ENCODE measurements at places on chromosomes 3 and 15.

- no peak for DNase-seq
Observed at GRCh38 chr3:88824666-88825564, 282.5 kb upstream of the EPHA3 start.

GRCh38 chr15:60766391-60767128, 287.6 kb upstream of the ICE2 start:
- no peak for DNase-seq

DNA sequence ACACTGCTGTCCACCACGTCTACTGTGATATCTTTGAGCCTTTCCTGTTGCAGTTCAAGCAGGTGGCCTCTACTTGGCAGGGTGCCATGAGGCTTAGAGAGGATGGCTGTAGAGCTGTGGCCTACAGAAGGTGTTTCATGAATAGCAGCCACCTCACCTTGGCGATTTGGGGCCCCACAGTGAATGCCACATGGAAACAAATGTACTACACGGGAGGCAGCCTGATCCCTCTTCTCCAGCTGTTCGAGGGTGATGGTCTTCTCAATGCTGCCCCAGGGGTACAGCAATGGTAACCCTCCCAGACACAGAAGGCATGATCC, 70.7 kb downstream of the FAM43A start:
- DNase-seq = no peak

GRCh38 chr15:89809093-89809786, 5.4 kb downstream of the ANPEP start:
- DNase-seq = no peak

DNA sequence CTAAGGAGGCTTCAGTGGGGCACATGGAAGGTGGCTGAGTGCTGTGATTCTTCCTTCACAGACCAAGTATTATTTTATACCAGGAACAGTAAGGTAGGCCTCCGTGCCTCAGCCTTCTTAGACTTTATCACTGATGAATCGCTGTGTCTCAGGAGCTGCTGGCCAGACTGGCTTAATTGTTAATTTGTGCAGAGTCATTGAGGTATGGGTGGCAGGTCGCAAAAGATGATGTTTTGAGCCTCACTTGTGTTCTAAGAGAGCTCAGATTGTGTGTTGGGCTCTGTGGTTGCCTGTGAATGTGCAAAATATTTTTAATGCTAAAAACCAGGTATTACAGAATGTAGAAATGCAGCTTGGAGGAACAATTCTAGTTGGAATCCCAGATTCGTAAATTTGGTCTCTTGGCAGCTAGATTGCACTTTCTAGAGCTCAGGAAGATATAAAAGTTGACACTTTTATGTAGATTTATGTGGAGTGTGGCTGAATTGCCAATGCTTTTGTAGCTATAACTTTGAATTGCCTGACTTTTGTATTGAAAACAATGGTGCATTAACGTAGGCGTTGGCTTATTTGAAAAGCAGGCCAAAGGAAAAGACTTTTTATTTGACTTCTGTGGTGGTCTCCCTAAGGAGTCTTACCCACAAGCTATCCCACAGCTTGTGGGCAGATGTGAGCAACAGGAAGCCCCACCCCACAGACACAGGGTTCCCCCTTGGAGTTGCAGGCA, 53.4 kb downstream of the LARS2 start:
- DNase-seq = no peak

- DNase-seq = no peak
Observed at GRCh38 chr15:82715003-82715402, 5.3 kb upstream of the AP3B2 start.

DNA sequence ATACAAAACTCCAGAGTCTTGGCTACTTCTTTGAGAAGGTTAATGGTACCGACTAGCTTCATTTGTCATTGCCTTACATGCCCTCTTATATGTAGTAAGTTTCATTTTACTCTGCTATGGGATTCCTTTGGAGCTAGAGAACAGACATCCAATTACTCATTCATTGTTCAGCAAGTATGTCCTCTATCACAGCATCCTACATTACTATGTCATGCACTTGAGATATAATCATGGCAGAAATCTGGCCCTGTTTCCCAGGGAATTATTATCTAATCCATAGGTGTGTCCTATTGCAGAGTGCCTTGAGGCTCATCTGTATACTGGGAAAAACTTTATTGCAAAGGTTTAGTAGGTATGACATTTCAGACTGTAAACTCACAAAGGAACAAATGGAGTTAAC, 333.1 kb upstream of the NECTIN3 start:
- no peak for DNase-seq

DNA sequence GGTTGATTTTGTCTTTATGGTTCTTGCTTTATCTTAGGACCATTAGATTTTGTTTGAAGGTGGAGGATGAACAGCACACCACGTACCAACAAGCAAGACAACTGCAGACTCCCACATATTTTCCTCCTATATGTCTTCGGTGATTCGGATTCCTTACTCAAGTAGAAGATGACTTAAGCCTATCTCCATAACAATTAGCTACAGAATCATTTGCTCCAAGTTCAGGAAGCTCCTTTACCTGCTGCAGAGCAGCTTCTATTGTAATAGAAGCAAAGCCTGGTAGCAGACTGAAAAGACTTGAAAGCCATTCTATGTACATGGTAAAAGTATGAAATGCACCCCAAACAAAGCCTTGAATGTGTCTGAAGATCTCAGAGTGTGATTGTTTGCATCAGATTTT, 229.0 kb downstream of the SOX2 start:
- no peak for DNase-seq

DNA sequence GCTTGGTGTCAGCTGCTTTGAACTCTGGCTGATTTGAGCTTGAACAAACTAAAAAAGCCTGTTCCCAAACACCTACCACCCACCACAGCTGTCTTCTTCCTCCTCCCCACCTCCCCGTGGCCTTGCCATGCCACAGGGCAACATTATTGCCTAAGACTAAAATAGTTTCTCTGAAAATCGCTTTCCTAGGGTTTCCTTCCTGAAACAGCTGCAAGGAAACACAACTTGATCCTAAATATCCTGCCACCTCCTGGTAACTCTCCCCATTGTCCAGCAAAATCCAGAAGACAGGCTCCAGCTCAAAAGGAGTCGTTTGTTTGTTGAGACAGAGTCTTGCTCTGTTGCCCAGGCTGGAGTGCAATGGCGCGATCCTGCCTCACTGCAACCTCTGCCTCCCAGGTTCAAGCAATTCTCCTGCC, 193.9 kb upstream of the TPM1 start:
- no peak for DNase-seq

DNA sequence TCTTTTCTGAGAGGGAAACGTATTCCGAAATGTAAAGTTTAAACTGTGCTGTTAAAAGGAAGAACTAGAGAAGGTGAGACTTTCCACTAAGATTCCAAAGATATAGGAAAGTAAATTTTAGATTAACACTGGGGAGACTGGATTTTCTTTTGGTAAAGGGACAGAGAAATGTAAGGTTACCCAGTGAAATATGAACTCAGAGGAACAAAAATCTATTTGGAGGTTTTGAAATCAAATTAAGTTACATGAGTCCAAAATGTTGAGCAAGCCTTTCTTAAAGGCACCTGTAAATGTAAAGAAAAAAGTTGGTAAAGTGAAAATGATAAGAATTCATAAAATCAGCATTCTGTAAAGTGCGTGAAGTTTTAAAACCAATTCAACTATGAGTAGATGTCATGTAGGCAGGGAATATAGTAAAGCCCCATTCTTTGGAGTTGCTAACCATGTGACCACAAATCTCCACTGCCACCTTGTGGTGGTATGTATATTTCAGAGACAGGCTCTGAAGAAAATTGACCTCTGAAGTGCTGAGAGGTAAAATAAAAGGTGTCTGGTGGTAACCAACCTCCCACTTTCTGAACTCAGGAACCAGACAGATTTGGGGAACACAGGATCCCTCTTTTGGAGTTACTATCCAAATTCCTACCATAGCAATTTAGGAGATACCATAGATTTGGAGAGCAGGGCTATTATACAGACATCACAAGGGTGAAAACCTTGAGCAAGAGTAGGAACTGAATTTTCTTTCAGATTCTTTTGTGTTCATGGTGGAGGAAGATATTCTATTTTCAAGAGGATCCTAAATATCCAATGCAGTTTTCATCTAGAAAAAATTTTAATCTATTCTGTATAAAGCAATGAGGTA, 215.3 kb downstream of the ROBO2 start:
- no peak for DNase-seq

DNA sequence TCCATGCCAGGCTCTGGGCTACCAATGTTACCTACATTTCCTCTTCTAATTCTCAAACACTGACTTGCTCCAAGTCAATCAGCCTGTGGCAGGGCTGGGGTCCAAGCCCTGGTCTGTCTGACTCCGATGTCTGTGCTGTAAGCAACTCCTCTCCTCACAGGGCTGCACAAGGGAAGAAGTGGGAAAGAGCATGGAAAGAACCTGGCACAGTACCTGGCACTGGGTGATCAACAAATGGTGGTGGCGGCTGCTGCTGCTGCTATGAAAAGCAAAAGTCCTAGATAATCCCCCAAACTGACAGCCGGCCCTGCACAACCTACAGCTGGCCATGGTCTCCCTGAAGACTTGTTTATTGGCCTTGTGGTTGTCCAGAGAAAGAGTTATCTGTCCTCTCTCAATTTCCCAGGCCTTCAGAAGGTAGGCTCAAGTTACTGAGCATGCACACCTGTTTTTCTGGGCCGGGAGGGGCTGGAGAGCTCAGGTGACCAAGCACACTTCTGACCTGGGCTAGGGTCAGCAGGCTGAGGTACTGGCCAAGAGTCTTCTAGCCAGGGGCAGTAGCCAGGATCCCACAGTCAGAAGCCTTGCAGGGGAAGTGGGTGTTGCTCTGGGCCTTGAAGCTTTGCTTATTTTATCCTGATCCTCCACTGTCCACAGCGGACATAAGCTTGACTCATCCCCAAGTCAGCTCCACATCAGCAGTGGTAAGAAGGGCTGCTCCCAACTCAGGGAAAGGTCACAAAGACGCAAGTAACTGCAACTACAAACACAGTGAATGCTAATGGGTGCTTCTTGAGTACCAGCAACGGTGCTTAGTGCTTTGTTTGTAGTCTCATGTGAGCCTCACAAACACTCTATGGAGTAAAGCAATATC, 35.3 kb upstream of the KY start:
- DNase-seq = no peak

GRCh38 chr3:150733373-150733935, 29.5 kb downstream of the SIAH2 start:
- no peak for DNase-seq

GRCh38 chr3:184282941-184283340, 7.1 kb downstream of the ECE2 start:
- DNase-seq = no peak

- no peak for DNase-seq
Observed at GRCh38 chr3:37441689-37442088, 267.3 kb upstream of the LRRFIP2 start.

GRCh38 chr15:40637221-40637745, 43.2 kb downstream of the KNL1 start:
- DNase-seq = no peak

DNA sequence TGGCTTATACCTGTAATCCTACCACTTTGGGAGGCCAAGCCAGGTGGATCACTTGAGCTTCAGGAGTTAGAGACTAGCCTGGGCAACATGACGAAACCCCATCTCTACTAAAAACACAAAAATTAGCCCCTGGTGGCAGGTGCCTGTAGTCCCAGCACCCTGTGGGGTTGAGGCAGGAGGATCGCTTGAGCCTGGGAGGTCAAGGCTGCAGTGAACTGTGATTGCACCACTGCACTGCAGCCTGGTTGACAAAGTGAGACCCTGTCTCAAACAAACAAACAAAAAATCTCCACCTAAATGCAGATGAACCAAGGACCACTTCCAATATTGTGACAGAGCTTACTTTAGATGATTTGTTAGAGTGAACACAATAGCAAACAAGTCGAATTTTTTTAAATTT, 53.7 kb downstream of the TP53BP1 start:
- DNase-seq = no peak

- no peak for DNase-seq
Observed at GRCh38 chr15:94000606-94001005, 230.8 kb upstream of the MCTP2 start.

Data from stimulated activated CD8-positive, alpha-beta memory T cell treated with anti-CD3 and anti-CD28 coated beads, Interleukin-12 subunit alpha, Interleukin-12 subunit beta, amount 100 ng/mL, for 1 hour (primary cell).